ENCODE measurements at places on chromosomes 11 and 22.

DNA sequence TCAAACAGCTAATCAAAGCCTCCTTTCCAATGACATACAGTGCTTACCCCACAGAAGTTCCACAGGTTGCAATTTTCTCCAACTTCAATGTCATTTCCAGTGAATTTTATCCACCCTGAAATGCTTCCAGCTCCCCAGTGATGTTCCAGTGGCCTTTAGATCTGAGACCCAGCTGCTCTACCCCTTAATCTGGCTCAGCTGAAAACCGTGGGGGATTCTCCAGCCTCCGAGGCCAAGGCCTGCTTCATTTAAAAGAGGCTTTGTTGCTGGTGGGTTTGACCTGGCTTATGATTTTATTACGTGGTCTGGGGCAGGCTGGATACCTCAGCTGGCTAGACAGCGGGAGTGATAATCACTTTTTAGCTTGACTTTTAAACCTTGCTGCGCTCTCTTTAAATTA lies 10.9 kb downstream of the HEPHL1 start:
- no peak for DNase-seq

DNA sequence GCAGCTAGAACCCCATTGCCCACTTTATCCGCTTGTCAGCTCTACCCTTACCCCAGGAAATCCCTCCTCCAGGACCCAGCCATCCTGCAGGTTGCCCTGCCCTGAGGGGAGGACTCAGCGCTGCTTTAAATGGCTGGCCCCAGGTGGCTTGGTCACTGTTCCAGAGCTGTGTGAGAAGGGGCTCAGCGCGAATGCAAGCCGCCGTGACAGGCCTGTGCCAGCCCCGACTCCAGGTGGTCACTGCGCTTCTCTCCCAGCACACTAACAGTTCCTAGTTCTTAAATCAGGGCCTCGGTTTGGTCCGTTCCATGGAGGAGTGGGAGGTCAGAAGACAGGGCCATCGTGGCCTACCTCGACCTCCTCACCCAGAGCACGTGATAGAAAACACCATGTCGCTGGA lies 65.7 kb upstream of the TBCEL start:
- DNase-seq = no peak

DNA sequence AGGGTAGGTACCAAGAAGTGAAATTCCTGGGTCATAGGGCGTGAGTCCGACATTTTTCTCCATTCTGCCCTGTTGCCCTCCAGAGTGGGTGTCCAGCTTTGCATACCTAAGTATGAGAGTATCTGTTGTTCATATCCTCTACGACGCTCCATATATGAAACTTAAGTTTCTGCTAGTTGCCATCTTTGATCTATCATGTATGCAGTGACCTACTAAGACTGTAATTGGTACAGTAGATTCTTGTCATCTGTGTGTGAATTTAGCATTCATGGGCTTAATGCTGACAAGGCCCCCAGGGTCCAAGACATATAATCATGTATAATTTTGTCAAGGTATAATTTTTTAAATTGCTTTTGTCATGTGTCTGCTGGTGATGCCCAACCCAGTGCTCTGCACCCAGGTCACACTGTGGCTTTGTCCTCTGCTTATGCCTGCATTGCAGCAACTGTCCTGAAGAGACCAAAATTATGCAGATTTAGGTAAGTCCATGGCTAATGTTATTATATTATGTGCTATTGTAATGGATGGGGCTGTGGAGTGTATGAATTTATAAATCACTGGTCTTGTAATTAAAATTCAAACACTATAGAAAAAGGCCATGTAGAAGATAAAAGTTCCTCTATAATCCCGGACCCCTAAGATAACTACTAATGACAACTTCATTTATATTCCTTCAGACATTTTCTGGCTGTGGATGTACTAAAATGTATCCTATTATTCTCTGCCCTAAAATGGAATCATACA lies 12.2 kb downstream of the NEAT1 start:
- DNase-seq = peak; percentile 9

- no peak for DNase-seq
These were observed 119.3 kb downstream of the OSBP2 start for GRCh38 chr22:30813936-30814335.

GRCh38 chr11:122044086-122044485 lies 71.9 kb downstream of the BLID start:
- no peak for DNase-seq

GRCh38 chr11:72405009-72405408 lies 29.3 kb downstream of the CLPB start:
- peak; percentile 49 for DNase-seq
